Heart right ventricle (tissue), 16 donors: ENCODE measurements at places on chromosomes 5 and 9. TPM values are rescaled to one million over a fixed set of nuclear protein-coding genes. Genes with fewer than 3 reads are reported as not detected.

GPR150 gene
- polyA plus RNA-seq = 0.15 TPM

LRRC26 gene
- not detected for polyA plus RNA-seq

CCDC127 gene
- polyA plus RNA-seq = 3.8 TPM

DNAJC18 gene
- 12.7 TPM for polyA plus RNA-seq

HSD17B3 gene
- polyA plus RNA-seq = 1.0 TPM

CREB3 gene
- polyA plus RNA-seq = 39.1 TPM

IDNK gene
- polyA plus RNA-seq = 4.2 TPM

HAVCR2 gene
- polyA plus RNA-seq = 1.4 TPM

CARD19 gene
- polyA plus RNA-seq = 41.9 TPM

SERINC5 gene
- 2.3 TPM for polyA plus RNA-seq

SPINK7 gene
- not detected for polyA plus RNA-seq

TRIP13 gene
- 0.86 TPM for polyA plus RNA-seq

AQP7 gene
- 255 TPM for polyA plus RNA-seq

PCDHB2 gene
- polyA plus RNA-seq = 0.59 TPM

DNA sequence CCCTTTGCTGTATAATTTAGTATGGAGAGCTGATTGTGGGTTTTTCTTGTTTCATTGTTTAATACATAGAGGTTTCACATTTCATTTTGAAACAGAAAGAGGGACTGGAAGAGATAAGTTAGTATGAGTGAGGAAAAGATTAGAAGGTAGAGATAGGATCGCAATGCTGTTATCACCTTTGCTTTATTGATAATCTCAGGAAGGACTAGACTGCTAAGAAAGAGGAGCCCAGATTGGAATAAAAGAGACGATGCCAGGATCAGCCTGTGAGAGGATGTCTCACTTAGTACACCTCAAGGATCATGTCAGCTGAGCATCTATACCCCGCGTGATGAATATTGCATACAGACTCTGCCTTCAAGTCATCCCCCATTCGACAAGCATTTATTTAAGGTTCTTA is 178.0 kb upstream of the DMAC1 start:
- no peaks in the 10 kb centered on the region for H3K4me1 ChIP-seq
- no peak overlapping the region for H3K4me3 ChIP-seq
- H3K27me3 ChIP-seq = no peaks in the 10 kb centered on the region
- H3K36me3 ChIP-seq = no peaks in the 10 kb centered on the region

DNA sequence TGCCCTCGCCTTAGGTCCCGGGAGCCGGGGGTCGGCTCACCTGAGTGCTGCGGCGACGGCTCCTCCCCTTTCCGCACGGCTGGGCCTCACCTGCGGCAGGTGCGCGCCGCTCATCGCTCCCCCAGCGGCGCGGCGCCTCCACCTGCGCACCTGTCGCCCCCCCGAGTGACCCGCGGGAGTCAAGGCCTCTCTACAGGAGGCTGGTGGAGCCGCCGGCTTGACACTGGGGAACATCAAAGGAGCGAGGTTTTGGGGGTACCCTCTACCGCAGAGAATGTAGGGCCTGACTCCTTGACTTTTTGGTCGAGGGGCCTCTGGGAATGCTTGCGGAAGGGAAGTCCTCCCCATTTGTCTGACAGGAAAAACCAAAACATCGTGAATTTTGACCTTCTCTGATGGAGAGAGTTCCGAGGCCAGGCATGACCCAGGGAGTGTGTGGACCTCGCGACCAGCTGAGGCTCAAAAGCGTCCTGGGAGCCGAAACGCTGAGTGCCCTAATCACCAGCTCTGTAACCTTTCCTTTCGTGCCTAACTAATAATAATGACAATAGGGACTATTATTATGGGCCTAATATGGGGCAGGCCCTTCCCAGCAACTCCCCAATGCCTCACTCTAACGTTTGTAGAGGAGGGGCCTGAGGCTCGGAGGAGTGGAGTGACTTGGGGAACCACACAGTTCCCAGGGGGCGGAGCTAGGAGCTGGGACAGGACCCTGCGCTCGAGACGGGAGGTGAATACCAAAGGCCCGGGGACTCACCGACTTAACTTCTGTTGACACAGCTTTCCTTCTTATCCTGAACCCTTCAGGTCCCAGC is 714 bp upstream of the IER5L start:
- no peaks in the 10 kb centered on the region for H3K36me3 ChIP-seq
- no peak for DNase-seq
- peaks cover 16% of the 10 kb centered on the region for H3K4me1 ChIP-seq
- peak overlapping the region; percentile 100 for H3K4me3 ChIP-seq
- no peaks in the 10 kb centered on the region for H3K27me3 ChIP-seq

DNA sequence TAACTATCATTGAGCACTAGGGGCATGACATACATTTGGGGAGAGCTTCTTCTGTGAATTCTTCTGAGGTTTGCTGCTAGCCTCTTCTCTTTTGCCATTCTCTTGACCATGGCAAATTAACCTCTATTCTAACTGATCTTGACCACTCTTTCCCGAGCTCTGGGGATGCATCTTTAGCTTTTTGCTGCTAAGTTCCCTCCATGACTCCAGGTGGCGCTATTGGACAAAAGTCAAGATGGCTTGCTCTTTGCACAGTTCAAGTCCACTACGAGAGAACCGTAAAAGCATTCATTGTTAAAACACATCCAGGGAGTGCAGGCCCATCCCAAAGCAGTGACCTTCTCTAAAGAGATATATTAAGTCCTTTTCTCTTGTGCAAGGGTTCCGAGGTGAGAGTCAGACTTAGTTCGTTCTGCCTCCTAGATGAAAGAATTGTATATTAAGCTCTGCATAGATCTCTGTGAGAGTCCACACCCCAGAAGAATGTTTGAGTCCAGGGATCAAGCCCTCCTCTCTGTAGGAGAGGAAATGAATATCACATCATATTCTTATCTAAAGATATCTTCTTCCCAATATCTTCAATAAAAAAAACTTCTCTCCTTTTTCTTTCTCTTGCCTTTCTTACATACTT is 1152.9 kb upstream of the CDH6 start:
- H3K27me3 ChIP-seq = no peaks in the 10 kb centered on the region
- no peaks in the 10 kb centered on the region for H3K4me1 ChIP-seq
- no peak overlapping the region for H3K4me3 ChIP-seq
- H3K36me3 ChIP-seq = no peaks in the 10 kb centered on the region
- DNase-seq = no peak

GRCh38 chr5:170791325-170791954 is 7.9 kb downstream of the GABRP start:
- H3K36me3 ChIP-seq = no peaks in the 10 kb centered on the region
- peak overlapping the region; percentile 3 for H3K27ac ChIP-seq
- no peaks in the 10 kb centered on the region for H3K27me3 ChIP-seq
- peak; percentile 49 for DNase-seq
- no peak overlapping the region for H3K4me3 ChIP-seq
- H3K4me1 ChIP-seq = peaks cover 27% of the 10 kb centered on the region

DNA sequence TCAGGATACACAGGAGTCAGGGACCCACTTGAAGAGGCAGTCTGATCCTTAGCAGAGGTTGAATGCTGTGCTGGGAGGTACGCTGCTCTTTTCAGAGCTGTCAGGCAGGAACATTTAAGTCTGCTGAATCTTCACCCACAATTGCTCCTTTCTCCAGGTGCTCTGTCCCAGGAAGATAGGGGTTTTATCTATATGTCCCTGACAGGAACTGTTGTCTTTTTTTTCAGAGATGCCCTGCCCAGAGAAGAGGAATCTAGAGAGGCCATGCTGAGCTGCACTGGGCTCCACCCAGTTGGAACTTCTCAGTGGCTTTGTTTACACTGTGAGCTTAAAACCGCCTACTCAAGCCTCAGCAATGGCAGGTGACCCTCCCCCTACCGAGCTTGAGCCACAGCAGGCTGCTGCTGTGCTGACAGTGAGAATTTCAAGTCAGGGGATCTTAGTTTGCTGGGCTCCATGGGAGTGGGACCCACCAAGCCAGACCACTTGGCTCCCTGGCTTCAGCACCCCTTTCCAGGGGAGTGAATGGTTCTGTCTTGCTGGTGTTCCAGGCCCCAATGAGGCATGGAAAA is 169.0 kb downstream of the FBXL17 start:
- H3K27ac ChIP-seq = no peak overlapping the region
- H3K27me3 ChIP-seq = no peaks in the 10 kb centered on the region
- no peak for DNase-seq
- peaks cover 16% of the 10 kb centered on the region for H3K36me3 ChIP-seq

GRCh38 chr9:114811301-114811700 is 5.5 kb upstream of the TNFSF15 start:
- no peak overlapping the region for H3K4me3 ChIP-seq
- no peak overlapping the region for H3K27ac ChIP-seq
- H3K27me3 ChIP-seq = no peaks in the 10 kb centered on the region
- DNase-seq = no peak

- no peaks in the 10 kb centered on the region for H3K27me3 ChIP-seq
- no peak overlapping the region for H3K27ac ChIP-seq
- H3K4me1 ChIP-seq = no peaks in the 10 kb centered on the region
- DNase-seq = no peak
- no peak overlapping the region for H3K4me3 ChIP-seq
- H3K36me3 ChIP-seq = no peaks in the 10 kb centered on the region
Measured at GRCh38 chr5:90569084-90569483, 10.5 kb downstream of the ADGRV1 start.

DNA sequence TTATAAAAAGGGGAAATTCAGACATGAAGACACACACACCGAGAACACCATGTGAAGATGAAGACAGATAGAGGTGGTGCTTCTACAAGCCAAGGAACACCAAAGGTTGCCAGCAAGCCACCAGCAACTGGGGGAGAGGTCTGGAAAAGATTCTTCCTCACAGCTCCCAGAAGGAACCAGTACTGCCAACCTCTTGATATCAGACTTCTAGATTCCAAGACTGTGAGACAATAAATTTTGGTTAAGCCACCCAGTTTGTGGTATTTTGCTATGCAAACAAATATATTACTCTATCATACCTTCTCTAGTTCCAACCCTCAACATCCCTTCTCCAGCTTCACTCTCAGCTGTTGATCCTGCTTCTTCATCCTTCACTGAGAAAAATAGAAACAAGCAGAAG is 451.1 kb downstream of the EBF1 start:
- no peak for DNase-seq
- H3K4me1 ChIP-seq = no peaks in the 10 kb centered on the region
- H3K4me3 ChIP-seq = no peak overlapping the region
- H3K36me3 ChIP-seq = no peaks in the 10 kb centered on the region
- no peak overlapping the region for H3K27ac ChIP-seq
- no peaks in the 10 kb centered on the region for H3K27me3 ChIP-seq

DNA sequence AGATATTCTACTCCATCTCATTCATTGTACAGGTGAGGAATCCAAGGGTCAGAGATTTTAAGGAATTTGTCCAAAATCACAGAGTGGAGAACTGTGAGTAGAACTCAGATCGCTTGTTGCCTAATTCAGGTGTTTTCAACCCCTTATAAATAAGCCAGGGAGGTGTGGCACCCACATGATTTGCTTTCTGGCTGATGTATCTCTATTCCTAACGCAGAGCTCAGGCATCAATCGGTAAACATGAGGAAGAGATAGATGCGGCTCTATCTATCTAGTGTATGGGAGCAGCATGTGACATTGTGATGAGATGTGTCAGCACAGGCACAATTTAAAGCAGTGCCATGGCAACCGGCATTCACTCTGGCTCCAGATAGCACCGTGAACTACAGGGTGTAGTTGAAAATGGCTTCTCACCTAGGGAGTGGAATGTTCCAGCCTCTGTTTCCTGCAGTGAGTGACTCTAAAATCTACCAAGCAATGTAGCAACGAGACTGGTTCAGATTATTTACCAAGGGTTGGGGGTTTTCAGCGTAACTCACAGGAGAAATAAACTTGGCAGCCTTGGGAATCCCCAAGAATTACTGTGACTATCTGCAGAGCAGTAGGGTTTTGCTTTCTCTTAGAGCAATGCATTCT is 53.4 kb upstream of the SUB1 start:
- H3K4me1 ChIP-seq = no peaks in the 10 kb centered on the region
- H3K36me3 ChIP-seq = no peaks in the 10 kb centered on the region
- no peak overlapping the region for H3K27ac ChIP-seq
- H3K4me3 ChIP-seq = no peak overlapping the region
- no peaks in the 10 kb centered on the region for H3K27me3 ChIP-seq

DNA sequence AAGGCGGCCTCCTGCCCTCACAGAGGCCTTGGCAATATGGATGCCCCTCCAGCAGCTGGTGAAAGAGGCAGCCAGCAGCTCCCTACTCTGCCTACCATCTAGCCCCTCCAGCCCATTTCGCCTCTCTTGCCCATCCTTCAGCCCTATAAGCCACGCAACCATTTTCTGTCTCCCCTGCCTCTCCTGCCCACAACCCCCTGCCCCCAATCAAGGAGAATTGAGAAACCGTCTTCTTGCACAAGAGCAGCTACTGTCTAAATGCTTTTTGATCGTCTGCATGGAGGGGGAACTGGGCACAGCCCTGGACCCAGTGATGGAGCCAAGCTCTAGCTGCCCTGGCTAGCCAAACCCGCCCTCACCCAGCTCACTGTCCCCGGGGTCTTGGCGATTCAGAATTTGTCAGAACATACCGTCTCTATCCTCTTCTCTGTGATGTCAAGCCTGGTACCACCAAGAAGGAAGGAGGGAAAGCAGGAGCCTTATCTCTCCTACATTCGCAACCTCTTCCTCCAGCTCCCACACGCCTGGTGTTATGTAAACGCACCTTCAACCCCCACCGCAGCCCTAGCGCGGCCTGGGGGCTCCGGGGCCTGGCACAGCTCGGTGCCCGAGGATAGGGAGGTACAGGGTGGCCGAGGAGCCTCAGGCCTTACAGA is 1.2 kb downstream of the SPRY4 start:
- peak overlapping the region; percentile 78 for H3K4me3 ChIP-seq
- no peak for DNase-seq

DNA sequence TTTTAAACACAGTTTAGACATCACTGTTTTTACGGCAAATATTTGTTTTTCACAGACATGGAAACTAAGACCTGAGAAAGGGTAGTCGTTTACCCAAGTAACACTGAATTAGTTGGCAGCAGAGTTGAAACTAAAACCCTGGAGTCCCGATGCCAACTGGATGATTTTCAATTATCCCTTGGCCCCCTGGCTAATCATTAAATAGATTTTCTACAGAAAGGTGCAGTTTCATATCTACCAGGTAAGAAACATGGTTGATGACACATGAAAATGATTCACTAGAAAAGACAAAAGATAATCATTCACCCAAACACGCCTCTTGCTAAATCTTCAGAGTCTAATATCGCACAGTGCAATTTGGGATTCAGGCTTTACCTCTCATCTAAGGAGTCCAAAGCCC is 136.9 kb downstream of the SEMA5A start:
- no peaks in the 10 kb centered on the region for H3K36me3 ChIP-seq
- no peaks in the 10 kb centered on the region for H3K4me1 ChIP-seq
- no peak overlapping the region for H3K27ac ChIP-seq
- DNase-seq = no peak
- no peak overlapping the region for H3K4me3 ChIP-seq

GRCh38 chr9:127214421-127215267 is 49.9 kb upstream of the GARNL3 start:
- DNase-seq = no peak
- peaks cover 10% of the 10 kb centered on the region for H3K4me1 ChIP-seq
- H3K4me3 ChIP-seq = no peak overlapping the region
- no peaks in the 10 kb centered on the region for H3K27me3 ChIP-seq

DNA sequence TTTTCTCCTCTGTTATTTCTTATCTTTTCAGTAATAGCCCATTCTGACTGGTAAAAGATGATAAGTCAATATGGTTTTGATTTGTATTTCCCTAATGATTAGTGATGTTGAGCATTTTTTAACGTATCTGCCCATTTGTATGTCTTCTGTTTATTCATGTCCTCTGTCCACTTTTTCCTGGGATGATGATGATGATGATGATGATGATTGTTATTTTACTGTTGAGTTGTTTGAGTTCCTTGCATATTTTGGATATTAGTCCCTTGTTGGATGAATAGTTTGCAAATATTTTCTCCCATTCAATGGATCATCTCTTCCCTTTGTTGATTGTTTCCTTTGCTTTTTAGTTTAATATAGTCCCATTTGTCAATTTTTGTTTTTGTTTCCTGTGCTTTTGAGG is 27.0 kb downstream of the UTP15 start:
- no peak for DNase-seq
- no peaks in the 10 kb centered on the region for H3K27me3 ChIP-seq
- no peaks in the 10 kb centered on the region for H3K4me1 ChIP-seq
